ENCODE measurements at places on chromosomes 4 and X.

DNA sequence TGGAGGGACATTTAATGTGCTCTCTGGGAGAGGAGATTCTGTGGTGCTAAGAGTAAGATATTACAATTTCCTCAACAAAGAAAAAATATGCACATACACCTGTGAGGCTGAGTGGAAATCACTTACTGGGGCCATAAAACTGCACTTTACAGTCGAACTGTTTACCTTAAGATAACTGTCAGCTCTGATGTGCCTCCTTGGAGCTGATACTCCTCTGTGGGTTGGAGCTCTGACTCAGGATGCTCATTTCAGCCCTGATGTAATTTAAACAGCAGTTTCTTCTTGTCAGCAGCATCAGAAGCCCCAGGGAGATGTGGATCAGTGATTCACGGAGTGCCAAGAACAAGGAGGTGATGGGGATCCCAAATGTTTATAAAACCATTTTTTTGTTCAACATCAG, 241.9 kb upstream of the SFRP2 start:
- DNase-seq: no peak

DNA sequence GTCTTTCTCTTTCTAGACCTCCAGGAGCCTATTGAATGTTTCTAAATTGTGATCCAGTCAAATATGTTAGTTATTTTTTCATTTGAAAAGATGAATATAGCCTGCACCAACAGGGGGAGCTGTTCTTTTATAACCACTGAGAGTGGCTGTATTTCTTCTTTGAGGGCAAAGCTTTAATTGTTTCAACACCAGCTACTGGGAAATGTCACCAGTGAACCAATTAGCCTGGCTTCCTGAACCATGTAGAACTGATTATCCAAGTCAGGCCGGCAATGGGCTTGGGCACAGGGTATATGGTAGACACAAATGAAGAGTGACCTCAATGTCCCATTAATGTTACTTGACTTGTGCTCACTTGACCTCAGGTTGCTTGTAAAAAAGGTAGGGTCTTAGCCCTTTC, 4.8 kb upstream of the DAPP1 start:
- DNase-seq: peak; percentile 10

DNA sequence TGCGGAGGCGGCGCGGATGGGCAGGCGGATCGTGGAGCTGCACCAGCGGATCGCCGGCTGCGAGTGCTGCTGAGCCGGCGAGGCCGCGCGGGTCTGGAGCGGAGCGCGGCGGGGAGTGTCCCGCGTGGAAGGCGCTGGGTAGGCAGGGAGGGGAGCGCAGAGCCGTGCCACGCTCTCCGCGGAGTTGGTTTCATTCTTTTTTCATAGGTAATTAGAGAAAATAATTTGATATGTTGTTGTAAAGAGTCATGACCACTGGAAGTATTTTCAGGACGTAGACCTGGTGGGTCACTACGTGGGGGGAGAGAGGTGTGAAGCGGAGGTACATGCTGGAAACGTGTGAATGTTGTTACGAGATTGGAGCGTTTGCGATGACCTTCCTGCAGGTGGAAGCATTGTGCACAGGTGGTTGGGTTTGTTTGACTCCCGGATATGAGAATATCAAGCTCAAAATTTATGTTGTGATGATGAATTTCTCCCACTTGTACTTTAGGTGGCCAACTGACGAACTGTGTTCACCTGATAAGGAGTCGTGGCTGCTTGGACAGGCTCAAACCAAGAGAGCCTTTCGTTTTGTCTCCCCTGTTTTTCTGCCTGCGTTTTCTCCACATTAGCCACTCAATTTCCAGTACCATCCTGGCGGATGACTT, 19.1 kb upstream of the S100P start:
- DNase-seq: no peak

DNA sequence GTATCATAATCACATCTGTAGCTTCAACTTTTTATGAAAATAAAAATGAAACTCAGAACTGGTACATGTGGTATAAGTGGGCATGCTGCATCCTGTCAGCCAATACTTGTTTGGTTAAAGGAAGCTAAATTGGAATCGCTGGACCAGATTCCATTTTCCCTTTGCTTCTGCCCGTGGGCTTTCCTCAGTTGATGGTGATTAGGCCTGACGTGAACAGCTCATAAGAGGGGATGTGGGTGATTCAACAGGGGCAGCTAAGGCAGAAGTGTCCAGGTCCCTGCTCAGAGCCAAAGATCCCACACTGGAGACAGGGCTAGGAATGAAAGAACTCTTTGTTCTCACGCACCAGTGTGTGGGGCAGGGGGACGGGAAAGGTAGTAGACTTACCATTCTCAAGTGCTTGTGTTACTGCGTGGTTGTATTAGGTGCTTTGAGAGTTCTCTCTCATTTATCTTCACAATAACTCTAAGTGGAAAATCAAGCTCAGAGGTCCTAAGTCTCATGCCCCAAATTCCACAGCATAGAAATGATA, 63.2 kb upstream of the GUCY1A1 start:
- DNase-seq: no peak

DNA sequence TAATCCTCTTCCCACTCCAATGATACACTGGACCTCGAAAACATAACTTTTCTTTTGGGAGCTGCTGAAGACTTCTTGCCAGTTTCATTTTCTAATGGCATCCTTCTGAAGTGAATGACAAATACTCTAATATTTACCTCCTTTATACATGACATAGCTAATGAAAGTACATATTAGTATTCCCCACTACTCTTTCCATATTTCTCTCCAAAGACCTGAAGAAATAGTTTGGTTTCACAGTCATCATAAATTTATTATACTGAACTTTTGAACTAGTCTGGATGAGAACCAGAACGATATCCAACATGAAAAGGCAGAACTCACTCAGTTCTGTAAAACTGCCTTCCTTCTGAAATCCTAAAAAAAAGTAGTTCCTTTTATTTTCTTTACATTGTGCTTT, 139.1 kb downstream of the GPC3 start:
- DNase-seq: no peak
